Stimulated activated CD8-positive, alpha-beta memory T cell treated with anti-CD3 and anti-CD28 coated beads, Interleukin-4, amount 100 ng/mL, for 24 hours (primary cell): ENCODE measurements at places on chromosomes 4 and X.

GRCh38 chrX:149491812-149492211 lies 13.3 kb downstream of the IDS start:
- no peak for DNase-seq

- no peak for DNase-seq
These were observed 80.7 kb upstream of the PLAC8 start for GRCh38 chr4:83195269-83195668.

GRCh38 chr4:100099746-100100145 lies 90.5 kb downstream of the DDIT4L start:
- no peak for DNase-seq

GRCh38 chr4:124449881-124450280 lies 262.7 kb downstream of the ANKRD50 start:
- DNase-seq: no peak

- DNase-seq: no peak
These were observed 37.4 kb downstream of the MID1 start for GRCh38 chrX:10582945-10583344.

DNA sequence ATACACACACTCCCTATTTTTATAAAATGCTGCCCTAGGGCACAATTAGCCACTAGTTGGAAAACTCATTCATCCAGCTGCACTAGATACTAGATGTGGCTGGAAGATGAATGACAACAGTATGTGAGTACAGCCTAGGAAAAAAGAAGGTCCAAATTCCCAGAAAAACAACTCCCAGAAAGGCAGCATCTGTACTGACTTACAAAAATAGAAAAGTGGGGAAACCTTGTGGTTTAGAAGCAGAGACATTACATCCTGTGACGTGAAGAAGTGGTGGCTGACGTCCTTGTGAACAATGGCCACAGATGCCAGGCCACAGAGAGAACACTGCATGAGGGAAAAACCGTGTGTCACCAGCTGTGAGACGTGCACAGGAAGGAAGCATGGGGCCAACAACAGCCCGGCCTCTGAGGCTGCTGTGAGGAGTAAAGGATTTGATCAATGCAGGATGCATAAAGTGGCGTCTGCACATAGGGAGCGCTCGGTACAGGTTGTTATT lies 81.2 kb downstream of the SPRY1 start:
- peak; percentile 35 for DNase-seq

GRCh38 chr4:128416921-128417320 lies 129.3 kb upstream of the PGRMC2 start:
- DNase-seq: no peak

DNA sequence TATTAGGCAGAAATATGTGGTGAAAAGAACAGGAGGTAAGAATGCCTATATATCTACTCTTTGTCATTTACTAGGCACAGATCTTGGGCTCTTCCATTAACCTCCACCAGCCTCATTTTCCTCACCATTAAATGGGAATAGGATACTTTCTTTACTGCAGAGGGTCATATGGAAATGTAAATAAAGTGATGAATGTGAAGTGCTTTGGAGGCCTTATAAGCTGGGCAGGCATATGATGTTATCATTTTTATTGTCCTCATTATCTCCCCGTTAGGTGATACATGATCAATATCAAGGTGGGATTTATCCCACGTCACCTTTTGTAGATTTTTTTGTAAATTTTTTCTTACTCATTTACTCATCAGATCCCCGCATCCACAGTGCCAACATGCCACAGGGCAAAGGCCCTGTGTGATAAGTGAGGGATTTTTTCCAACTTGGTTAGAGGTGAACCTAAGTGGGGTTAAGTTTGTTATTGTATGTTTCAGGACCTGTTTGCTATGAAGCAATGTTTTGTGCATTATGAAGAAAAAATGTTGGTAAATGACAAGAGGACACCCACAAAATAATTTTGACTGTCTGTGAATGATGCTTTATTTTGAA lies 107.8 kb downstream of the SLC4A4 start:
- no peak for DNase-seq

GRCh38 chr4:175983636-175984035 lies 82.0 kb upstream of the WDR17 start:
- DNase-seq: no peak

- DNase-seq: no peak
These were observed 3.9 kb downstream of the BST1 start for GRCh38 chr4:15706646-15707362.

DNA sequence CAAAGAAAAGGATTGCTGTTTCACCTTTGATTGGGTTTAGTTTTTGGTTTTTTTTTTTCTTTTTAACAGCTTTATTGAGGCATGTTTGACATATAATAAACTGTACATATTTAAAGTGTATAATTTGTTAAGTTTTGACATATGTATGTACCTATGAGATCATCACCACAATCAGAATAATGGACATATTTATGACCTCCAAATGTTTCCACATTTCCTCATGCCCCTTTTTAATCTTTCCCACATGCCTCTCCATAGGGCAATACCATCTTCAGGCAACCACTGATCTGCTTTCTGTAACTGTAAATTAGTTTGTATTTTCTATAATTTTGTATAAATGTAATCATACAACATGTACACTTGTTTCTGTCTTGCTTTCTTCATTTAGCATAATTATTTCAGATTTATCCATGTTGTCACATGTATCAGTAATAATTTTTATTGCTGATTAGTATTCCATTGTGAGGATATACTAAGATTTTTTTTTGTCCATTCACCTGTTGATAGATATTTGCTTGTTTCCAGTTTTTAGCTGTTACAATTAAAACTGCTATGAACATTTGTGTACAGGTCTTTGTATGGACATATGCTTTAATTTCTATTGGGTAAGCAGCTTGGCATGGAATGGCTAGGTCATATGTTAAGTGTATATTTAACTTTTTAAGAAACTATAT lies 33.5 kb downstream of the PTPN13 start:
- no peak for DNase-seq

- DNase-seq: no peak
These were observed at the start of gene FRMD7 for GRCh38 chrX:132127743-132128142. Gene FRMD7 (minus strand): TSS chrX:132128020. CDS start chrX:132127844, 176 bp downstream.

GRCh38 chr4:76203541-76203940 lies 10.1 kb downstream of the SCARB2 start:
- no peak for DNase-seq

GRCh38 chr4:72302981-72303704 lies 265.9 kb downstream of the ADAMTS3 start:
- DNase-seq: peak; percentile 3

DNA sequence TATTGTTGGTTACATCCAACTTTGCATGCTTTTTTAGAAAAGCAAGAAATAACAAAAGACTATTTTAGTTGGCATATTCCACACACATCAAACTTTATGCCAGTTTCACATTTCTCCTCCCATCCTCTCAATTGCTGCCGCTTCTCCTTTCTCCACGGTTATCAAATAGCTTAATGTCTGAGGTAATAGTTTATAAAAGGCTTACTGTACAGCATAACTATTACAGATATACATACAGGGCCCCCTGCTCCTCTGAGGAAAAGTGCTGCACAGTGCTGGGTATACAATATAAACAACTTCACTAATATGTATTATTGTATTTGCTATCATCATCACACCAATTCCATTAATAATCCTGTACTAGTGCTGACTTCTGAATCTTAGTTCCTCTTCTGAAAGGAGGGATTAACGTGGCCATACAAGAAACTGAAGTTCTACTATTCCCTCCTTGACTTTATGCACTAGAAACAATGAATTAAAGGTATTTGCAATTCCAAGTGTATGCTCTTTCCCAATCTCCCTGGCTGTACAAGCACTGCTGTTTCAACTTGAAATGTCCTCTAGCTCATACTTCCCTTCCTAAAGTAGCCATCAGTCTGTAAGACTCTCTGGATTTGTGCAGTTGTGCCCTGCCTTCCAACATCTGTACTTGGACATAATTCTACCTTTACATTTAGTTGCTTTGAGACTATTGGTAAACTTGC lies 2.5 kb downstream of the CCNI start:
- no peak for DNase-seq

DNA sequence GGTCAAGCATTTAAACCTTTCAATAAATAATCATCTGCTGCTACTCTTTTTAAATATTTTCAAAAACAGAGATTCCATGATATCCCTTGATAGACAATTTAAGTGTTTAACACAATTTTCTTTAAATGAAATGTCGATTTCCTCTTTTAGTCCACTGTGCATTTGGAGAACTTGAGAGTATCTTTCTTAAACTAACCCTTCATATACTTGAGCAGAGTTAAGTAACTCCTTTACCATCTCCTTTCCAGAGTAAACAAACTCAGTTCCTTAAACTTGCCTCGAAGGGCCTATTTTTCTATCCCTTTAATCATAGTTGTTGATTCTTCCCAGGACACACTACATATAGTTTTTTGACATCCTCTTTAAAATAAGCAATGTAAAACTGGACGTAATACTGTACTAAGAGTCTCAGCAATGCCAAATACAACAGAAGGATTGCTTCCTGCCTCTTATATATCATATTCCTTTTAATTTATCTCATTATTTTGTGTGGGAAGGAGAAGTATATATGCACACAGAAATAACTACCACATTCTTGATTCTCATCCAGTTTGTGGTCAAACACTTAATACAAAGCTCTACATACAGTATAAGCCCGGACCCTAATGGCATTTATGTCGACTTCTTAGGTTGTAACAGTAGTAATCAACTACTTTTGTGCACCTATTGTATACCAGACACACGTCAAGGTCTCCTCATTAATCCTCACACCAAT lies 22.8 kb downstream of the RAB28 start:
- DNase-seq: no peak

GRCh38 chr4:17218786-17219185 lies 293.1 kb downstream of the QDPR start:
- DNase-seq: no peak

DNA sequence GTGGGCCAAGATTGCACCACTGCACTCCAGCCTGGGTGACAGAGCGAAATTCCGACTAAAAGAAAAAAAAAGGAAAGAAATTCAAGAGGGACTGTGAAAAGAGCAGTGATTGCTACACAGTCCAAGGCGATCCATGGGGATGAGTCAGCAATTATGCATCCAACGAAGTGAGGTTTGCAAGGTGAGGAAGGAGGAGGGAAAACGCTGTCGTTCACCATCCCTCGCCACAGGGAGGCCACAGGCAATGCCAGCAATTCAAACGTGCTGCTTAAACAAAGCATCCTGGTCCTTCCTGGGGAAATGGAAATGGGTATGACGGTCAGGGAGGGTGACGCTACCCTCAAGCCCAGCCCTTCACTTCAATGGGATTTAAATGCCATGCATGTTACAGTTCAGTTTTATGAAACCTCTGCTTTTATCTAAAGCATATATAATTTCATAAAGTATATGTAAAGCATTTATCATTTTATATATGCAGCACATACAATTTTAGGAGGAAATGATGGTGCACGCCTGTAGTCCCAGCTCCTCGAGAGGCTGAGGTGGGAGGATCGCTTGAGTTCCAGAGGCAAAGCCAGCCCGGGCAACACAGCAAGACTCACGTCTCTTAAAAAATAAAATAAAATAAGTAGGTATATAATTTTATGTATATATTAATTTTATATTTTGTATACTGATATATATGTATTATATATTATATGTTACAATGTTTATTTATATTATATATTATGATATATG lies 108.7 kb downstream of the DHRSX start:
- no peak for DNase-seq

DNA sequence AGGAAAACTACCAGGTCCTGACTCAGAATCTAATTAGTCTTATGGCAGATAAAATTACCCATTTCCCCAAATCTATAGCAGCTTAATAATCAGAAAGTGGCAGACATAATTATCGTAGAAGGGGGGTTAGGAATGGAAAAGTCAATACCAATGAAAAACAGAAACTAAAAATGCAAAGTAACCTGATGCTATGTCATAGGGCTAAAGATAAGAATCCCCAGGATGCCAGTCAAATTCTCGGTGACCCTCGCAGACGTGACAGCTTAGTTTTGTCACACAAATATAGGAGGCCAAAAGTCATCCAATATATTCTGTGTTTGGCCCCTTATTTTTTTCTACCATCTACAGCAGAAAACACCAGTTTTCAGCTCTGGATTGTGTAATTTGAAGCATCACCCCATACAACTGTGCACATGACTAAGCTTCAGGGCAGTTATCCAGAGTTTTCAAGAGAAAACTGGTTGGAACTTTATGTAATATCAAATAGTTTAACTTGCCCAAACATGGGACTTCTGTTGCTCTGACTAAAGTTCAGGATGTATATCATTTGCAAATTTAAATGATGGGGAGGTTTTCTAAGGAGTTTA lies 30.9 kb downstream of the RASSF6 start:
- no peak for DNase-seq

GRCh38 chr4:99029852-99030251 lies 34.3 kb downstream of the METAP1 start:
- no peak for DNase-seq

- DNase-seq: no peak
These were observed 13.4 kb upstream of the NHS start for GRCh38 chrX:17361620-17362019.

GRCh38 chr4:70402762-70403161 lies 5.0 kb downstream of the OPRPN start:
- no peak for DNase-seq

DNA sequence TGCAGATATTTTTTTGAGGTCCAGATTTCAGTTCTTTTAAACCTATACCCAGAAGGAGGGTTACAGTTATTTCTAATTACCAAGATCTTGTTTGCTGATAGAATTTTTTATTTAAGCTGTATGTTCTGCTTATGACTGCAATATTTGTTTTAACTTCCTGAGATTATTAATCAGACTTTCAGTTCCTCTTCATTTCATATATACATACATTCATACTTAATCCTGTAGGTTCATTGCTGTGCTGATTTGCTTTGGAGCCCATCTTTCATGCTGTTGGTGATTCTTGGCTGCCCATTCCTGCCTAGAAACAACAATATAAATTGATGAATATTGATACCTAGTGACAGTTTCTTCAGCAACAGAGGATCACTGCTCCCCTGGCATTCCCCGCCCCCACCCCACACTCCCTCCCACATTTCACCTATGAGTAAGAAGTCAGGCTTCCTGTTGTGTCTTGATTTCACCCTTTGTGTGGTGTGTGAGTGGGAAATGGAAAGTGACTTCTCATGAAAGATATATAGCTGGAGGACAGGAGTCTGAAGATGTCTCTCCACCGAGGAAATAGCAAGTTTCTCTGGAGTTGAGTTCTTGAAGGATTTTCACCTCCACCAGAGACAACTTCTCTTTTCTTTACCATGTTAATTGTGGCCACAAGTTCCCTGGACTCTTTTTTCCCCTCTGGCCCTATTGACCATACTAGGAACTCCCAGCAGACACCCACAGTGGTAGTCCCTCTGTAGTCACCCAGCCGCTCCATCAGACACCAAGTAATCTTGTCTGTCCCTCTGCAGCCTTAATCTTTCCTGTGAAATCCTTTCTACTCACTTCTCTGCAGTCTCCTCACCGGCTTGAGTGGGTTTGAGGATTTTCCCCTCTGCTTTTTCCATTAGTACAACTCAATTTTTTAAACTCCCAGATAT lies 118.4 kb downstream of the ASB9 start:
- DNase-seq: no peak

DNA sequence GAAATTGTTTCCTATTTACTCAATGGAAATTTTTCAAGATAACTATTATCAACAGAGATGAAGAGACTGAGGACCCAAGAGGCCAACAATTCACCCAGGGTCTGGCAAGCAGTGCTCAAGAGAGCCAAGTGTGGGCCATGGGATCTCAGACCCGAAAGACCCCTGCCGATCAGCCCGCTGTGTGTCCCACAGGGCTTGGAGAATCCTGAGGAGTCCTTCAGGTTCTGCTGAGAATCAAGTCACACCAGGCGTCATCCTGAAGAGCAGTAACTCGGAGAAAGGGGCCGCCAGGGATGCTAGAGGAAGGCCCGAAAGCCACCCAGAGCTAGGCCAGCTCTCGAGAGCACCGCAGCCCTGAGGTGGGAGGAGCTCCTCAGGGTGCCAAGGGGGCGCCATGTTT lies 48.7 kb downstream of the FGFRL1 start:
- DNase-seq: no peak
